Heart right ventricle (tissue), 16 donors: ENCODE measurements at places on chromosomes 3 and 15. TPM values are rescaled to one million over a fixed set of nuclear protein-coding genes. Genes with fewer than 3 reads are reported as not detected.

CCDC39 gene
- not detected for polyA plus RNA-seq

WHAMM gene
- polyA plus RNA-seq, result 3.9 TPM

FSTL1 gene
- 88.5 TPM for polyA plus RNA-seq

SPATA12 gene
- not detected for polyA plus RNA-seq

DUSP7 gene
- polyA plus RNA-seq, result 10.4 TPM

- H3K36me3 ChIP-seq, result no peaks in the 10 kb centered on the region
- H3K4me1 ChIP-seq, result no peaks in the 10 kb centered on the region
Measured at GRCh38 chr3:133112666-133113065, 74.5 kb downstream of the TMEM108 start.

GRCh38 chr15:64824929-64825430 lies 467 bp downstream of the PIF1 start:
- no peak overlapping the region for H3K27ac ChIP-seq
- no peak for DNase-seq
- peak overlapping the region; percentile 59 for H3K4me3 ChIP-seq
- H3K27me3 ChIP-seq, result no peaks in the 10 kb centered on the region
- H3K4me1 ChIP-seq, result peaks cover 10% of the 10 kb centered on the region

GRCh38 chr3:58608648-58609047 lies 31.5 kb upstream of the FAM107A start:
- peaks cover 30% of the 10 kb centered on the region for H3K4me1 ChIP-seq
- H3K27me3 ChIP-seq, result no peaks in the 10 kb centered on the region
- peak; percentile 65 for DNase-seq
- no peak overlapping the region for H3K4me3 ChIP-seq
- peak overlapping the region; percentile 7 for H3K27ac ChIP-seq
- H3K36me3 ChIP-seq, result no peaks in the 10 kb centered on the region

GRCh38 chr15:71248386-71248785 lies 133.1 kb downstream of the THSD4 start:
- no peak for DNase-seq
- no peaks in the 10 kb centered on the region for H3K27me3 ChIP-seq

- H3K4me3 ChIP-seq, result no peak overlapping the region
- no peak for DNase-seq
- no peak overlapping the region for H3K27ac ChIP-seq
- H3K36me3 ChIP-seq, result peaks cover 15% of the 10 kb centered on the region
Measured at GRCh38 chr3:128242818-128243601, 89.7 kb downstream of the EEFSEC start.

- H3K36me3 ChIP-seq, result no peaks in the 10 kb centered on the region
- no peak for DNase-seq
- H3K4me1 ChIP-seq, result no peaks in the 10 kb centered on the region
- H3K27me3 ChIP-seq, result no peaks in the 10 kb centered on the region
- H3K4me3 ChIP-seq, result no peak overlapping the region
Measured at GRCh38 chr3:119310071-119310470, 15.9 kb downstream of the ARHGAP31 start.

- no peak for DNase-seq
- H3K4me3 ChIP-seq, result no peak overlapping the region
- H3K4me1 ChIP-seq, result no peaks in the 10 kb centered on the region
- no peak overlapping the region for H3K27ac ChIP-seq
- no peaks in the 10 kb centered on the region for H3K27me3 ChIP-seq
Measured at GRCh38 chr3:150583028-150583427, 20.1 kb upstream of the SELENOT start.

GRCh38 chr3:79976466-79976865 lies 208.7 kb upstream of the ROBO1 start:
- H3K36me3 ChIP-seq, result no peaks in the 10 kb centered on the region
- no peak for DNase-seq
- H3K27me3 ChIP-seq, result no peaks in the 10 kb centered on the region

DNA sequence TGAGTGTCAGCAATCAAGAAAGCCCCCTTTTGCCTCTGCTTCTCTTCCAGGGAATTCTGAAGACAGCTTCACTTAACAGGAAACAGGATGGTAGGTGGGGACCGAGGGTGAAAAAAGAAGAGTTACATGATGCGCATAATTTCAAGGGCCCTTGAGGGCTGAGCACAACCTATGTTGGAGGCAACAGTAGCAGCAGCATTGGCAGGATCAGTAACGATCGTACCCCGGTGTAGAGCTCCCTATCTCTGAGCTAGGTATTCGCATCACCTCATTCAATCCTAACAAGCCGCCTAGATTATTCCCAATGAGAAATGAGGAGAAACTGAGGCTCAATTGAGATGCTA lies 432 bp upstream of the RAD54L2 start:
- H3K36me3 ChIP-seq, result no peaks in the 10 kb centered on the region
- H3K4me1 ChIP-seq, result peaks cover 26% of the 10 kb centered on the region
- peak overlapping the region; percentile 98 for H3K4me3 ChIP-seq
- no peak for DNase-seq

- no peaks in the 10 kb centered on the region for H3K4me1 ChIP-seq
- no peak for DNase-seq
- no peaks in the 10 kb centered on the region for H3K27me3 ChIP-seq
- no peak overlapping the region for H3K27ac ChIP-seq
- H3K36me3 ChIP-seq, result no peaks in the 10 kb centered on the region
- H3K4me3 ChIP-seq, result no peak overlapping the region
Measured at GRCh38 chr15:70920981-70921696, 28.5 kb downstream of the LRRC49 start.

GRCh38 chr3:80366808-80367548 lies 599.2 kb upstream of the ROBO1 start:
- no peaks in the 10 kb centered on the region for H3K36me3 ChIP-seq
- H3K4me1 ChIP-seq, result no peaks in the 10 kb centered on the region
- DNase-seq, result no peak
- no peak overlapping the region for H3K4me3 ChIP-seq
- no peak overlapping the region for H3K27ac ChIP-seq

GRCh38 chr15:32033186-32033890 lies 3.0 kb downstream of the CHRNA7 start:
- no peaks in the 10 kb centered on the region for H3K27me3 ChIP-seq
- no peaks in the 10 kb centered on the region for H3K36me3 ChIP-seq
- DNase-seq, result no peak
- no peak overlapping the region for H3K27ac ChIP-seq
- no peak overlapping the region for H3K4me3 ChIP-seq
- peaks cover 5% of the 10 kb centered on the region for H3K4me1 ChIP-seq

GRCh38 chr3:16477056-16477455 lies 36.4 kb downstream of the RFTN1 start:
- H3K4me3 ChIP-seq, result no peak overlapping the region
- DNase-seq, result no peak
- H3K36me3 ChIP-seq, result no peaks in the 10 kb centered on the region
- H3K27me3 ChIP-seq, result no peaks in the 10 kb centered on the region
- H3K4me1 ChIP-seq, result peaks cover 81% of the 10 kb centered on the region
- no peak overlapping the region for H3K27ac ChIP-seq

- no peak overlapping the region for H3K4me3 ChIP-seq
- H3K36me3 ChIP-seq, result no peaks in the 10 kb centered on the region
- peaks cover 3% of the 10 kb centered on the region for H3K4me1 ChIP-seq
- H3K27ac ChIP-seq, result no peak overlapping the region
Measured at GRCh38 chr3:23170291-23170690, 32.8 kb upstream of the UBE2E2 start.

DNA sequence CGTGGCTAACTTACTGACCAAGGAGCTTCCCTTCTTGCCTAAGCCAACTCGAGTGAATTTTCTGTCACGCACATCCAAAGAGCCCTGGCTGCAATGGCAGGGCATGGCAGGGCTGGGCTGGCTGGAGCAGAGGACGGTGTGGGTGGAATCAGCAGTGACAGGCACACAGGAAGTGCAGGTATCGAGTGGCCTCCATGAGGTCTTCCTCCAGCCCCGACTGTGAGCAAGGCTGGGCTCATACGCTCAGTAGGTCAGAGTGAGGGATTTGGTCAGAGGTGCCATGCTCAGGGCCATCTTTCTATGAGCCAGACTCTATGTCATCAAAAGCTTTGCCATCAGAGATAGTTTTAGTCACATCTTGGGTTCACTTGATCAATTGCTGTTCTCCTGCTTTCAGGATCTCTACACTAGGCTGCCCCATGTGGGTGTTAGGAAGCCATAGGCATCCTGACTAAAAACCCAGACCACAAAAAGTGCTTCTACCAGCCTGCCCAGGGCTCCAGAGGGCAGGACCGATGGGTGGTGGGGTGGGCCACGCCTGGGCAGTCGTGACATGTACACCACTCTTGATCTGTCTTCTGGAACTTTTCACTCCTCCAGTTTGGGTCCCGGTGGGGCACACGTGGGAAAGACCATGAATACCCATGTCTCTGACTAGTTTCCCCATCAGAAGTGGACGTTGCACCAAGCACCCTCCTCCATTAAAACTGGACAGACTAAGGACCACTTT lies 22.6 kb upstream of the COMMD4 start:
- H3K4me1 ChIP-seq, result no peaks in the 10 kb centered on the region
- no peak overlapping the region for H3K4me3 ChIP-seq
- no peaks in the 10 kb centered on the region for H3K36me3 ChIP-seq
- no peak for DNase-seq
- H3K27ac ChIP-seq, result no peak overlapping the region

DNA sequence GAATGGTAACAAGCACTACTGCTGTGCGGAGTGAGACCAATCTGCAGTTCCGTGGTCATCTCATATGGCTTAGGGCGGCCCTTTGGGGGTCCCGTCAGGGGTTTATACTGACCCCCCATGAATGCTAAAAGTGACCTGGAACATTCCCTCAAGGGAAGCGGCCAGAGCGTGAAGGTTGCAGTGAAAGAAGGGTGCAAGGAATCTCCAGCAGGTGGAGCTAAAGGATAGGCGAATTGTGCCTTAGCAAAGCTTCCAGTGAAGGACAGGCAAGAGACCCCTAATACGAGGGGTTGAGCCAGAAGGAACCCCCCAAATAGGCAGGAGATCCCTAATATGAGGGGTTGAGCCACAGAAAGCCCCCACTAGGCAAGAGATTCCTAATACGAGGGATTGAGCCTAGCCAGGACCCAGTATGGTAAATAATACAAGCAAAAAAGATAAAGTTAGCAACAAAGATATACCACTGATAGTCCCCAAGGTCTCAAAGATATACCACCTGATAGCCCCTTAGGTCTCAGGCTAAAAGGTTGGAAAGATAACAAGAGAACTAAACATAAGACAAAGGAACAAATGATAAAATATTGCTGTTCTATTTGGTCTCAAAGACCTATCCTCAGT lies 32.8 kb downstream of the ZNF589 start:
- H3K27ac ChIP-seq, result no peak overlapping the region
- H3K4me1 ChIP-seq, result peaks cover 2% of the 10 kb centered on the region
- H3K4me3 ChIP-seq, result no peak overlapping the region
- DNase-seq, result no peak
- no peaks in the 10 kb centered on the region for H3K36me3 ChIP-seq

DNA sequence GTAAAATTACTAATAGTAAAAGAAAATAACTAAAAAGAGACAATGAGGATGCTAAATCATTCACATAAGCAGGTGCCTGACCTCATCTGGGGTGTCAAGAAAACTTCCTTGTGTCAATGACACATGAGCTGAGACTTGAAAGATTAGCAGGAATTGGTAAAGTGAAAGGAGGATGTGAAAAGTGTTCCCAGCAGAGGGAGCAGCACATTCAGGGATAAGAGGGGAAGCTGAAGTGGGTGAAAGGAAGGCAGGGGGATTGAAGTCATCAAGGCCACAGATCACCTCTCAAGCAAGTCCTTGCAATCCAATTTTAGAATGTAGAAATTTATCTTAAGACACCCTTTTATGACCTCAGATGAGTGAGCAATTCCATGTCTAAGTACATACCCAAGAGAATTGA lies 60.2 kb upstream of the ACP3 start:
- DNase-seq, result peak; percentile 18
- H3K27ac ChIP-seq, result no peak overlapping the region
- H3K36me3 ChIP-seq, result no peaks in the 10 kb centered on the region
- no peak overlapping the region for H3K4me3 ChIP-seq
- no peaks in the 10 kb centered on the region for H3K27me3 ChIP-seq
- H3K4me1 ChIP-seq, result no peaks in the 10 kb centered on the region
